Coronary artery (tissue), 2 donors: ENCODE measurements at places on chromosomes 1 and 21.
A peak's percentile ranks its signal among the peaks of the same experiment; 100 is the strongest.

- no peak for DNase-seq
Measured at GRCh38 chr1:215794156-215794555, 227.1 kb downstream of the KCTD3 start.

GRCh38 chr1:156101880-156102279 is 12.6 kb upstream of the LMNA start:
- DNase-seq: no peak

GRCh38 chr21:44653656-44654575 is 543 bp downstream of the KRTAP12-4 start:
- no peak for DNase-seq

- DNase-seq: no peak
Measured at GRCh38 chr1:156534424-156535060, 34.0 kb upstream of the MEF2D start.

DNA sequence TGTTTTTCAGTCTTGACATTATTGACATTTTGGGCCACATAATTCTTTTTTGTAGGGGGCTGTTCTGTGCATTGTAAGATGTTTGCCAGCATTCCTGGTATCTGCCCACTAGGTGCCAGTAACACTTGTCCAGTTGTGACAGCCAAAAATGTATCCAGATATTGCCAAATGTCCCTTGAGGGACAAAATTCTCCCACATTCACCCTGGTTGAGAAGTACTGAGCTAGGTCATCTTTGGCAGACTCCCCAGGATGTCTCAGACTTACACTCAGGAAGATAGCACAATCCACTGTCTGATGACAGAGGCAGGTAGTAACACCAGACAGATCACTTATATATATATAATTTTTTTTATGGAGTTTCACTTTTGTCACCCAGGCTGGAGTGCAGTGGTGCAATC is 5.9 kb downstream of the CD48 start:
- no peak for DNase-seq

DNA sequence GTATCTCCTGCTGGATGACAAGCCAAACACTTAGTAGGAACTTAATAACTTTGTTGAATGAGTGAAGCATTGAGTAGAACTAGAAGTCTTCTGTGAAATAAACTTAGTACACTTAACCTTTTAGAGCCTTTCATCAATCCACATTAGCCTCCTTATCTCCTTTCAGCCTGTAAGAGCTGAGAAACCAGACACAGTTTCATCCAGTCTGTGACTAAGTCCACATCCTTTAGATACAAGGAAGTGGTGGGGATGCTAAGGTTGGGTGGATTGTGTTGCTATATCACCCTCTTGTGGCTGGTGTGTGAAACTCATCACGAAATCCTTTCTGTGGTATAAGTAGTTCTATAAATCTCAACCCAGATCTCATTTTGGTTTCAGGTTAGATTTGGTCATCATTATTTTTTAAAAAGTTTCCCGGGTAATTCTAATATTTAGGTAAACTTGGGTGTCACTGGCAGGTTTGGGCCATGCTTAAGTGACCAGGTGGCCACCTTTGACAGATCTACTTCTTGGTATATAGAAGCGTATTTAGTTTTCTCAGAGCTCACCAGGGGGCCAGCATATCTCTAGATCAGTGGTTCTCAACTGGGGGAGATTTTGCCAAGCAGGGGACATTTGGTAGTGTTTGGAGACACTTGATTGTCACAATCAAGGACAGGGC is 27.8 kb upstream of the CD84 start:
- no peak for DNase-seq

GRCh38 chr21:14587266-14587665 is 41.2 kb upstream of the SAMSN1 start:
- DNase-seq: no peak

DNA sequence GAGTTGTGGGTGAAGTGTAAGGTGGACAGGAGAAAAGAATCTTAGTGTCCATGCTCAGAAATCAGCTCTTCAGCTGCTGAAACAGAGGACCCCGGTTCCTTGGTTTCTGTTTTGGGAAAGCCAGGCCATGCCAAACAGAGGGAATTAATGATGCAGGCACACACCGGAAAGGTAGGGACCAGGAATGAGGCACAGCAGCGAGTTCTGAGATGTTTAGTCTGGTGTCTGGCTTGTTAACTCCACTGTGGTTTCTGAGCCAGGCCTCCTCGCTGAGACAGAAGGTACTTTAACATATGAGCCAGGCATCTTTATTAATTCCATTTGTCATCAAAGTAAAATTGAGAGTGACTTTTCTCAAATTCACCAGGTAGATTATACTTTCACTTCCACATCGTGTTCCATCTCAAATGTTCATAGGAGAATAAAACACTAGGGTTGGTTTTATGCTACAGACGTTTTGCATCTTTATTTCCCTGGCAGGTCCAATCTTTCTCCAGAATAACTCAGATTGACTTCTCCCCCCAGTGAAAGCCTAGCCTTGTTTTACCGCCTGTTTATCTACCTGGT is 23.5 kb downstream of the LRRC8D start:
- no peak for DNase-seq

GRCh38 chr1:36159614-36160387 is 3.8 kb downstream of the MAP7D1 start:
- no peak for DNase-seq

GRCh38 chr1:153693466-153693865 is 15.0 kb downstream of the NPR1 start:
- no peak for DNase-seq

GRCh38 chr1:11279630-11280029 is 6.6 kb downstream of the UBIAD1 start:
- no peak for DNase-seq

- DNase-seq: no peak
Measured at GRCh38 chr1:178361847-178362246, 134.9 kb downstream of the CLEC20A start.

DNA sequence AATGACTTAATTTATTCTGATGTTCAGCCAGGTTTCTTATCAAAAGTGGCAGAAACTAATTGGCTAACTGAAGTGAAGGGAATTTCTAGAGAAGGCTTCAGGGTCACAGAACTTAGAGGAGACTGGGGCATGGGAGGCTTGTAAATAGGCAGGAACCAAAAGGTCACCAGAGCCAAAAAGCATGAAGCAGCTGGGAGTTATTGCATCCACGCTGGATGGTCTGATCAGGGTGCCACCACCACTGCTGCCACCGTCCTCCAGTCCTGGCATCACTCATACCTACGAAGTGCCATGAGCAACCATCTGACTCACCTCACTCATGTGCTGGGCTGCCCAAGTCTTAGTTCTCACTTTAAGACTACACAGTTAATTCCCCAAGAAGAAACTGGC is 82.5 kb upstream of the DPH5 start:
- DNase-seq: no peak

GRCh38 chr1:223763881-223764280 is 51.5 kb downstream of the CAPN2 start:
- DNase-seq: no peak

DNA sequence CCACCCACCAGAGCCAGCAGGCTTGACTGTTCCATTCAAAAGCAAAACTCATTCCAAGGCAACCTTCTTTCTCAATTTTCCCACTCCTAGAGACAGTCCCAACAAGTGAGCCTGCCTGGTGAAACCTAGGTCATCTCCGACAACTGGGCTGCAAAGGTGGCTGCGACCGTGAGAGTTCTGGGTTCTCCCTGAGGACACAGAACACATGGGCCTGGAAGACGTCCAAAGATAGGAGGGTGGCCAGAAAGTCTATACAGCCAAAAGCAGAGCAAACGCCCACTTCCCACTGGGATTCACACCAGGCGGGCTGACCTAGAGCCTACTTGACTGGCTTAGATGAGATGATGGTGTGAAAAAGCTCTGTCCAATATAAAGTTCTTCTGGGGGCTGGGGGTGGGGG is 90.2 kb upstream of the GRIK3 start:
- no peak for DNase-seq

DNA sequence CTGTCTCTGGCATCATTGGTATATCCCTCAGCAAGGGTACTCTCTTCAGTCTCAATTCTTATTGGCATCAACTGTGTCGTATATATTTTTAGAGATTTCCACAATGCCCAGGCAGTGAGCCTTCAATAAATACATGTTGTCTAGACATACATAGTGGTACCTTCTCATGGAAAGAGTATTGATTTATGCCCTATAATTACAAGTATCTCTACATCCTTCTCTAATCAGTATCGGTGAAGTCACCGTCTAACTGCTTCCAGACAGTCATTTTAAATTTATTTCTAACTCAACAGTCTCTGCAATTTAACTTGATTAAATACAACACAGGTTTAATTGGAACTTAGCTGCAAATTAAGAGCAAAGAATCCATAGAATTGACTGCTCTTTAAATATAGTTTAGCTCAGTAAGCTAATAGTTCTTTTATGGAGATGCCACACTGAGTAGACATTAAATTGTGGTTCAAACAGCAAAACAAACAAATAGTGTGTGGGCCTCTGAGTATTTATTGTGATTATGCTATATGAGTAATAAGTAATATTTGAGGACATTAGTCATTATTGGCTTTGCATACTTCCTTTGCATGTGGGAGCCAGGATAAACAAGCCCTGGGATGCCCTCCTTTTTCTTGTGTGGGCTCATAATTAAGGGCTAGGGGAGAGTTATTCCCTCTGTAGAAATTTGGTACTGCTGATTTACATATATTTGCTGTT is 126.9 kb upstream of the DUSP10 start:
- DNase-seq: no peak

- peak; percentile 87 for DNase-seq
Measured at GRCh38 chr1:17586172-17586964, 46.9 kb downstream of the ARHGEF10L start.

DNA sequence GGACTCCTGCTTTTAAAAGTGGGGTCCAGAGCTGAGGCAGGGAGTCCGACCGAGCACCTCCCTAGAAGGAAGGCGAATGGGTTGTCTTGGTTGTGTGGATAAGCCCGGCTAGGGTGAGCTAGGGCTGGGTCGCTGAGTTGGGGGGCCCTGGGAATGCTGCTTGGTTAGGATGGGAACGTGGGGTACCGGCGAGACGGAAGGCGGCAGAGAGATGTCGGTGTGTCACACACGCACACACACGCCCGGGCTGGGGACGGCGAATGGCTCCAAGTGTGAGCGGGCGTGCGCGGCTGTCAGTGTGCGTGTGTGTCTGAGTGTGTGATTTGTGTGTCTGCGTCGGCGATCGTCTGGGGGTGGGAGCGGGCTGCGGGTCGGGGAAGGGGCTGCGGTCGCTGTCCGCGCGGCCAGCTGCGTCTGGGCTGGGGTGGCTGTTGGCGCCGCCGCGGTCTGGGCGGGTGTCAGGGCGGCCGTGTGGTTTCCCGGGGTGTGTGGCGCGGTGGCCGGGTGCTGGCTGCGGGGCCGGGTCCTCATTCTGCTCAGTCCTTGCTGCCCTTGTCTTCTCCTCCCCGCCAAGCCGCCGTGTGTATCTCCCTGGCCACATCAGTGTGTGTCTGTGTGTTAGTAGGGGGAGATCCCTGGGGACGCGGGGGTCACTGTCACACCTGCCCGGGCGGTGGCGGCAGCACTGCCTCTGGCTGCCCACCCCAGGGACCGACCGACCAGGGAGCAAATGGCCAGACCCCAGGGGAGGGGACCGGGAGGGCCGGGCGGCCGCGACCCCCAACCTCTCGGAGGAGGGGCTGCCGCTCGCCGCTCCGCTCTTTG is 1.1 kb downstream of the EFNA3 start:
- no peak for DNase-seq

DNA sequence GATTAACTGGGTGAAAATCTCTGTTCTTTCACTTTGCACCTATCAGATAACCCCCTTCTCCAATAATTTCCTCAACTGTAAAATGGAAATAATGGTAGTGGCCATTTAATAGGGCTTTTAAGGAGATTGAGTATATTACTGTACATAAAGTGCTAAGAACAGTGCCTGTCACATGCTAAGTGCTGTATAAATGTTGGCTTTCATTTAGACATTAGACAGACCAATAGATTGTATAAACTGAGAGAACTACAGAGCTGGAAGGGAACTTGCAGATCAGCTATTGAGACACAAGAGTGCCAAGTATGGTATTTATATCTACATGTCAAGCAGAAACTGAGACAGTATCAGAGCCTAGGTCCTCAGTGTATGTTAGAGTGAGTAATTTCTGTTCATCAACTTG is 934.7 kb downstream of the PLA2G4A start:
- no peak for DNase-seq

- DNase-seq: no peak
Measured at GRCh38 chr1:3731583-3732433, 20.4 kb upstream of the CCDC27 start.

DNA sequence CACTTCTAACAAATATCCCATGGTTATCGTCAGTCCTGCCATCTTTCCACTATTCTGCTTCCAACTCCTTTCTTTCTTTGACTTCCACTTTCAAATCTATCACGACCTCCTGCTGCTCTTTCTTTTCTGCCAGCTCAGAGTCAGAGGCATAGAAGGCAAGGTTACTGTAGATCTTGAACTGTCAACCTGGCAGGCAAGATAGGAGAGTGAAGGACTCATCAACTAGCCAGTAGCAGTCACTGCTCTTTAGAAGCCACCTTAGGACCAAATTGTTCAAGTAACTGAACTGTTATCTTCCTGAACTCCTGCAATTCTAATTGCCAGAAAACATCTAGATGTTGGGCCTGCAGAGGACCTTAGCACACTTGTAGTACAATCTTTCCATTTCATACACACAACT is 13.1 kb upstream of the FCER1A start:
- no peak for DNase-seq

GRCh38 chr1:190172651-190173430 is 304.8 kb downstream of the BRINP3 start:
- DNase-seq: no peak

- DNase-seq: peak; percentile 46
Measured at GRCh38 chr1:178946855-178947676, 76.2 kb upstream of the ANGPTL1 start.

GRCh38 chr21:42002421-42002958 is 7.7 kb downstream of the ZBTB21 start:
- no peak for DNase-seq

DNA sequence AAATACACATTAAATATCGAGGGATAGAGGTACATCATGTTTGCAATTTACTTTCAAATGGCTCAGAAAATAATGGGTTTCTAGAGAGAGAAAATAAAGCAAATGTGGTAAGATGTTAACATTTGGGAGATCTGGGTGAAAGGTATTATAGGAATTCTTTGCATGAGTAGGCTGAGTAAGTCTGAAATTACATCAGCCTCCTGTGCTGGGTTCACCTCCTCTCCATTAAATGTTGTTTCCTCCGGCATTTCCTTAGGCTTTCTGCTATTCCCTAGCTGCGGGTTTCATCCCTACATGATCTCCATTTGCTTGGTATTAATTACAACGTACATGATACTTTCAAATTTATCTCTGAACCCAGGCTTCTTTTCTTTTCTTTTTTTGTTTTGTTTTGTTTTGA is 31.6 kb downstream of the ZMYND12 start:
- no peak for DNase-seq
